ENCODE measurements at places on chromosomes 1 and 21.

- no peak for DNase-seq
Measured at GRCh38 chr1:74388855-74389254, 123.6 kb downstream of the LRRC53 start.

DNA sequence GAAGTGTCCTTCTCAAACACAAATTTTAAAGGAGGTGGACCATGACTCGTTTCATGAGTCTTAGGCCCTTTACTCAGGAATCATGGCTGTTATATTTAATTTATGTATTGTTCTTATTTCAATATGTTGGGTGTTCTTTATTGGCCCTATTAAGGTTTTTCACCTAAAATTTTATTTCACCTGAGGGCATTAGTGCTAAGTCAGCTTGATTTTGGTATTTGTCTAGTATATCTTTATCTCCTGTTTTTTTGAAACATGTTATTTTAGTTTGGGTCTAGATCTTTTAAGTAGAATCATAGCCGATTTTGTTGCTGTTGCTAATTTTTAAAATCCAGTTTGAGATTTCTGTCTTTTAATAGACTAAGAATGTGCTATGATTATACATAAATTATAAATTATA, 430.4 kb downstream of the RPS6KC1 start:
- no peak for DNase-seq

DNA sequence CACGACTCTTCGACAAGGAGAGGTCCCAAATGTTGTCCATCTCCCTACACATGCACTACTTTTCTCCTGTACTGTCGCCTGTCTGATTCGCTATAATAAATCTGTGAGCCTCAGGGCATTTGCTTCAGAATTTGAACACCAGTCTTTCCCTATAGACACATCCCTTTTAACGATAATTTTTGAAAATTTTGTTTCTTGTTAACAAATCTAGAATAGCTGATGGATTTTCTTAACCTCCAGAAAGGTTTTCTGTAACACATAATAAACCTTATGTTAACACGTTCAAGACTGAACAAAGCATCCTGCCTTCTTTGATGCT, 704 bp downstream of the CAPZA1 start:
- DNase-seq, result no peak

DNA sequence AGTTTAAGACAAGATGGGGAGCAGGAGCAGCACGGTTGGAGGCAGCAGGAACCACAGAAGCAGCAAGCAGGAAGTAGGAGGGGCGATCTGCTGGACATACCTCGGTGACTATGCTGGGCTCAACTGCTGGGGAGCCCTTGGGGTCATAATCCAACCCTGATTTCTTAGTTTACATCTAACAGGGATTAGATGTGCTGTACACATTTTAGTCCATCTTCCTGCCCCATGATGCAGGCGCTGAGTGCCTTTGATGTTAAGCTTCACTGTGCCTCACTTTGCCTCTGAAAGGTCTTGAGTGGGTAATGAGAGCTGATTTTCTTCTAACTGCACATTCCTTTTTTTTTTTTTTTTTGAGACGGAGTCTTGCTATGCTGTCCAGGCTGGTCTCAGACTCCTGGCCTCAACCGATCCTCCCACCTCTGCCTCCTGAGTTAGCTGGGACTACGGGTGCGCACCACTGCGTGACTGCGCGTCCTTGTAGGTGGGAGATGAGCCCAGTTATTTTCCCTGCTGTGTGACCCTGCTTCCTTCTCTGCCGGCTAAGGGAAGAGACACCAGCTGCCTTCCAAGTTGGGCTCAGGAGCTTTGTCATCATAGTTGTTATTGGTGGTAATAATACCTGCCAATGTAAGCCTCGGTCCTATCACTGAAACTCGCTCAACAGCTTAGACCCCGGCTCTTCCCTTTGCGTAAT, 1.1 kb upstream of the RCAN3 start:
- peak; percentile 76 for DNase-seq

DNA sequence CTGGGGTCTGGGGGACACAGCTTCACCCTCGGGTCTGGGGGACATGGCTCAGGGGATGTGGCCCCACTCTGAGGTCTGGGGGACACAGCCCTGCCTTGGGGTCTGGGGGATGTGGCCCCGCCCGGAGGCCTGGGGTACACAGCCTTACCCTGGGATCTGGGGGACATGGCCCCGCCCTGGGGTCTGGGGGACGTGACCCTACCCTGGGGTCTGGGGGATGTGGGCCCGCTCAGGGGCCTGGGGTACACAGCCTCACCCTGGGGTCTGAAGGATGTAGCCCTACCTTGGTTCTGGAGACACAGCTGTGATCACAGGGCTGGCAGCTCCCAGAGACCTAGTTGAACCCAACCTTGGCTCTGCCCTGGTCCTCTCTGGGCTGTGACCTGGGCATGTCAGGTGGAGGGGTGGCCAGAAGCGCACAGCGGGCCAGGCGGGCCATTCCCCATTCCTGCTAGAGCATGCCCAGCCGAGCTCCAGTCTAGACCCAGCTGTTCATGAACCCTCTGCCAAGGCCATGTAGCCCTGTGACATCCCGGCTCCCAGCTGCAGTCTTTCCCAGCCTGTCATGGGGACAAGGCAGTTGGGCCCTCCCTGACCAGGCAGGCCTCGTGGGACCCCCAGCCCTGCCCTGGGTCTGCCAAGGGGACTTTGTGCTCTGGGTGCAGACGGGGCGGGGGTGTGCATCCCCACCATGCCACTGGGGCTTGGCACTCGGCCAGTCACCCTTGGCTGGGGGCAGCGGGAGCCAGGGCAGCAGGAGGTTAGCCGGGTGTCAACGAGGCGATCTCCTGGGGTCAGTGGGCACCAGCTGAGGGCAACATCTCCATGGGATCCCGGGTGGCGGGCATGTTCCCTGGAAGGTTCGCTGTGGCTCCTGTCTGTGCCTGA, 43.9 kb downstream of the WNT9A start:
- no peak for DNase-seq

GRCh38 chr1:29213055-29213454, 17.7 kb downstream of the MECR start:
- DNase-seq, result no peak

- DNase-seq, result no peak
Measured at GRCh38 chr1:64542118-64542517, 72.2 kb downstream of the CACHD1 start.

DNA sequence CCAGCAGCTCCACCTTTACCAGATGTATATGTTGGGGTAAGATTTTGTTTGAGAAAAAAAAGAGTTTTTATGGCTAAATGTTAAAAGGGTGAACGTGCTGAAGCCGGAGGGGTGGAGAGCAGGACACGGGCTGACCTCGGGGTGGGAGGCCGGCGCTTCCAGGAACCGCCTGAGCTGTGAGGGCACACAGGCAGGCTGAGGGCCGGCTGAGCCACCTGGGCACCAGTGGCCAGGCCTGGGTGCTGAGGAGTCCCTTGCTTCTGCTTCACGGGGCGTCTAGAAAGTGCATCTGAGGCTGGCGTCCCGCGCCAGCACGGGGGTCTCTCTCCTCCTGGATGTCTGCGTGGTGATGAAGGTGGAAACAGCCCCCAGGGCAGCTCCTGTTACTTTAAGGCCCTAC, 33.6 kb upstream of the ADARB1 start:
- no peak for DNase-seq
